NCI-H748 treated with DMSO at 0.1 percent for 48 hours (cell line): ENCODE measurements at places on chromosomes 11 and 22.

DNA sequence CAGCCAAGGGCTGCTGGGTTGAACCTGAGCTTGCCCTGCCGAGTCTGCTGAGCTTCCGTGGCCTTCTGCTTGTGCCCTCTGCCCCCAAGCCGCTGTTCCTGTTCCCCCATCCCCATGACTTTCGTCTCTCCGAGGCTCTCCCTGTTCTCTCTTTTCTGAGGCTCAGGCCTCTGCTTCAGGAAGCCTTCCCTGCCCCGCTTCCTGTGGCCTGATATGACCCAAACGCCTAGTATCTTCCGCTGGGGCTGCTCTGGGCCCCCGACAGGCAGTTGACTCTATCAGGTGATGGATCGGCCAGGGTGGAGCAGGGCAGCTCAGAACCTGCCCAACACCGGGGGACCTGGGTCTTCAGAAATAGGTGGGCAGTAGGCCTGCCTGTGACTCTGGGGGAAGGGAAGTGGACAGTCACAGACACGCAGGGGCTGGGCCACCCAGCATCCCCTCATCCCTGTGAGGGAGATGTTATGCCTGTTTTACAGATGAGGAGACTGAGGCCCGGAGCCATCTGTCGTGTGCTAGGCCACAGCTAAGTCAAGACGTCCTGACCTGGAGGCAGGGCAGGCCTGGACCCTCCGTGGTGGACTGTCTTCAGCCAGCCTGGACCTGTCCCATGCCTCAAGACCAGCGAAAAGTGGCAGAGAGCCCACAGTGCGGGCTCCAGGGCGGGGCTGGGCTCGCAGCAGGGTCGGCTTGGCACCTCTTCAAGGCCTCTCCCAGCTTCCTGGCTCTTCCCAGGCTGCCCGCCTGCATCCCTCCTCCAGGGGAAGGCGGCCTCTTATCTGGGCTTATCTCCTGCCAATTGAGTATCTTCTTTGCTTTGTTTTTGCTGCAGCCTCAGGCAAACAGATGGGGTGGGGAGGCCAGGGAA is 16.2 kb downstream of the BAD start:
- DNase-seq: no peak

DNA sequence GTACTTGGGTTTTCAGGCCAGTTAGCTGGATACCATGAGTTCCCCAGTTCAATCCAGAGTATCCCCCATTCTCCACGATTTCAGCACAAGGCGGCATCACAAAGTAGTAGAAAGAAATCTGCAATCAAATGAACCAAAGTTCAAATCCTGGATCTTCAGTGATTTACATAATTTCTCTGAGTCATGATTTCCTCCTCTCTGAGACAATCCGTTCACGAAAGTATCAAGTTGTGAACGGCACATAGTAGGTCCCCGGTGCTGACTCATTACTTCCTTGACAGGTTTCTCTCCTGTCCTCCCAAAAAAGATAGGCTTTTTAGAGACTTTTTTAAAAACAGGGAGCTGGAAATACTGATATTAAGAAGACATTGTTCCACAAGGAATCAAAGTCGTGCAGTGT is 69.1 kb upstream of the AKIP1 start:
- DNase-seq: no peak

DNA sequence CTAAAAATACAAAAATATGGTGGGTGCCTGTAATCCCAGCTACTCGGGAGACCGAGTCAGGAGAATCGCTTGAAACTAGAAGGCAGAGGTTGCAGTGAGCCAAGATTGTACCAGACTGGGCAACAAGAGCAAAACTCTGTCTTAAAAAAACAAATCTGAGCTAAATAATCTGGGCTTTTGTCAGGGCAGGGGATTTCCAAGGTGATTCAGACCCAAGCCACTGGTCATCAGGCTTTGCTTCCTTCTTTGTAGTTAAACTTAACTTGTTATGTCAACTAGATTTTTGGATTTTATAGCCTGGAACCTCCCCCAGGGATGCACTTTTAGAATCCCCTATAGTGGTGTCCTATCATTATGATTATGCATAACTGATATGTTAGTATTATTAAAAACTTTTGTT is 27.0 kb upstream of the SLC22A8 start:
- no peak for DNase-seq

DNA sequence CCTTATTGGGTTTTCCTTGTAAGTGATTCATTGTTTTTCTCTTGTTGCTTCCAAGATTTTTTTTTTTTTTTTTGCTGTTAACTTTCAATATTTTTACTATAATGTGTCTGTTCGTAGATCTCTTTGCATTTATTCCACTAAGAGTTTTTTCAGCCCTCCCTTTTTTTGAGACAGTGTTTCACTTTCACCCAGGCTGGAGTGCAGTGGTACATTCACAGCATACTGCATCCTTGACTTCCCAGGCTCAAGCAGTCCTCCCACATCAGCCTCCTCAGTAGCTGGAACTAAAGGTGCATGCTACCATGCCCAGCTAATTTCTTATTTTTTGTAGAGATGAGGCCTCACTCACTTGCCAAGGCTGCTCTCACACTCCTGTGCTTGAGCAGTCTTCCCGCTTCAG is 1282.0 kb upstream of the CNTN5 start:
- no peak for DNase-seq

- no peak for DNase-seq
These were observed 1.3 kb downstream of the TMEM86A start for GRCh38 chr11:18699848-18700261.

DNA sequence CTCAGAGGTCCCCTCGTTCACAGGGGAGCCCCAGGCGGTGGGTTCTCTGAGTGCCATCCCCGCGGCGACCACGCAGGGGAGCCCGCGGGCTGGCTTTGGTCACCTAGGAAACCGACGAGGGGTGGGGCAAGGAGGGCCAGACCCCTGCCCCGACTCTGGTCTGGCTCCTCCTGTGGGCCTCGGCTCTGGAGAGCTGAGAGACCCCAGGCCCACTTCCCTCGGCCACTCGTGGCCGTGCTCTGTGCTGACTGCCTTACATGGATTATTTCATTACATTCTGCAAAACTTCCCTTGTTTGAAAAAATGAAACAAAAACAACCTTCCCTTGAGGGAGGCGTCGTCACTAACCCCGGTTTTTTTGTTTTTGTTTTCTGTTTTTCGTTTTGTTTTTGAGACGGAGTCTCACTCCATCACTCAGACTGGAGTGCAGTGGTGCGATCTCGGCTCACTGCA is 15.1 kb upstream of the CYTH4 start:
- no peak for DNase-seq

GRCh38 chr11:113885897-113886296 is 10.5 kb upstream of the USP28 start:
- no peak for DNase-seq

DNA sequence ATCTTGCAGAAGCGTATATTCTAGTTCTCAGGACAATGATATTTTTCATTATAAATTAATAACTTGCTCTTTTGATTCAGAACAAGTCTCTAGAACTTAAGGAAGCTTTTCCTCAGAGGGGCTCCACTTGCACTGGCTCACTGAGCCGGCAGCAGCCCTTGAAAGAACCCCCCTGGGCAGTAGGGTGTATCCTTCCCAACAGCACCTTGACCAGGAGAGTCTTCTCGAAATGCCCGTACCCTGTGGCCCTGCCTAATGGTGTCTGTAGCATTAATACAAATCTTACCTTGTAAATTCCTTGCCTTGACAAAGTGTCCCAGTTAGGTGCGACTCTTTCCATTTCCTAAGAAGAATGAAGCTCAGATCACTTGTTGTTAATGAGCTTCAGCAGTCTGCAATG is 13.5 kb downstream of the PSMD13 start:
- DNase-seq: no peak

- no peak for DNase-seq
These were observed 38.6 kb upstream of the LMO2 start for GRCh38 chr11:33930317-33931021.

GRCh38 chr11:213111-213510 is 5.6 kb downstream of the RIC8A start:
- DNase-seq: no peak

DNA sequence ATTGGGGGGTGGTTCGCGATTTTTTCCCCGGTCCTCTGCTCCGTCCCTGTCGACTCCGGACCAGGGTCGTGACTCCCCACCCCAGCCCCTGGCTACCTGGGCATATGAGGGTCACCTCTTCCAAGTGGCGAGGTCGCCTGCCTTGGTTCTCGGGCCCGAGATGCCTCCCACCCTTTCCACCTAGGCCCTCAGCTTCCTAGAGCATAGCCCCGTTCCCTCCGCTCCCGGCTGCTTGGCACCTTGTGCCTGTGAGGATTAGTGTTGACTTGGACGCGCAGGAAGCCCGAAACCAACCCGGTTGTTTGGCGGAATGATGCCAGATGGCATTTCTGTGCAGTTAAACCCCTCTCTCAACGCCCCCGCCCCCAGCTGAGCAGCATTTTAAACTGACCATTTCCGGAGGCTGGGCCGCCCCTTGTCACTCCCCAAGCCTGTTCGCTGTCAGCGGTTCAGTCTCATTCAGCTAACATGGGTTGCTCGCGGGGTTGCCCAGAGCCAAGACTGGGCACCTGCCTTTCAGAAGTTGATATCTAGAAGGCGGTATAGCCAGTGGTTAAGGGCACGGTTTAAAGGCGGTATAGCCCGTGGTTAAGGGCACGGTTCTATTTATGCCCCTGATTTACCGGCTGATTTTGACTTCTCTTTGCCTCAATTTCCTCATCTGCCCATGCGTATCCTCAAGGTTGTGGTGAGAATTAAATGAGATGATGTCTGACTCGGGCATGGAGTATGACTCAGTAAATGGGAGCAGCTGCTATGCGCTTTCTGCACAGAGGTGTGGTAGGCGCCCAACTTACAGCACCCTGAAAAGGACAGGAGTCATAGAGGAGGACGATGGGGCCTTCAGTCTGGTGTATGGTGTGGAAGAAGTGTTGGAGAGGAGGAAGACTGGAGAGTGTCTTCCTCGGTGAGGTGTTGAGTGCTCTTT is 639 bp downstream of the INCENP start:
- no peak for DNase-seq

- no peak for DNase-seq
These were observed 1.2 kb upstream of the GAL start for GRCh38 chr11:68683121-68683520.
